Fibroblast of the conjunctiva (primary cell): ENCODE measurements at places on chromosomes 6 and 20.
A peak's percentile ranks its signal among the peaks of the same experiment; 100 is the strongest.

- peak; percentile 77 for DNase-seq
These were observed 48.0 kb downstream of the ARMC2 start for GRCh38 chr6:108896111-108896661.

DNA sequence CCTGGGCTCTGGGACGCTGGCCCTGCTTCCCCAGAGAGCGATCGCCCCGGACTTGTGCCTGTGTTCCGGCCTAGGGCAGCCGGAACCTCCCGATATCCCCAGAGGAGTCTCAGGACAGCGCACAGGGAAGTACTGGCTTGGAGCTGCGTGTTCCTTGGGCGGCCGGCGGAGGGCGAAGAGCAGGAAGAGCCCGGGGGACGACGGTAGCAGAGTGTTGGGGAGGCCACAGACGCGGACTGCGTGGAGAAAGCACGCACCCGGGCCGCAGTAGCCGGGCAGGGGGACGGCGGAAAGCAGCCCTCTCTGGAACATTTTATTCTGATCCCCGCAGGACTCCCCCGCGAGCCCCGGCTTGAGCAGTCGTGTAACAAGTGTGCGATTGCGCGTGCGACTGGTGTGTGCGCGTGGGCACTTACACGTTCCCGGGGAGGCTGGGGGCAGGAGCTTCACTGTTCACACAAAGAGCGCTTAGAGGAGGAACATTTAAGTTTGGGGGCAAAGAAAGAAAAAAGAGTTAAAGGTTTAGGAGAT is 36.1 kb downstream of the NCR2 start:
- DNase-seq, result no peak

GRCh38 chr6:40210628-40211056 is 276.4 kb upstream of the MOCS1 start:
- DNase-seq, result no peak

DNA sequence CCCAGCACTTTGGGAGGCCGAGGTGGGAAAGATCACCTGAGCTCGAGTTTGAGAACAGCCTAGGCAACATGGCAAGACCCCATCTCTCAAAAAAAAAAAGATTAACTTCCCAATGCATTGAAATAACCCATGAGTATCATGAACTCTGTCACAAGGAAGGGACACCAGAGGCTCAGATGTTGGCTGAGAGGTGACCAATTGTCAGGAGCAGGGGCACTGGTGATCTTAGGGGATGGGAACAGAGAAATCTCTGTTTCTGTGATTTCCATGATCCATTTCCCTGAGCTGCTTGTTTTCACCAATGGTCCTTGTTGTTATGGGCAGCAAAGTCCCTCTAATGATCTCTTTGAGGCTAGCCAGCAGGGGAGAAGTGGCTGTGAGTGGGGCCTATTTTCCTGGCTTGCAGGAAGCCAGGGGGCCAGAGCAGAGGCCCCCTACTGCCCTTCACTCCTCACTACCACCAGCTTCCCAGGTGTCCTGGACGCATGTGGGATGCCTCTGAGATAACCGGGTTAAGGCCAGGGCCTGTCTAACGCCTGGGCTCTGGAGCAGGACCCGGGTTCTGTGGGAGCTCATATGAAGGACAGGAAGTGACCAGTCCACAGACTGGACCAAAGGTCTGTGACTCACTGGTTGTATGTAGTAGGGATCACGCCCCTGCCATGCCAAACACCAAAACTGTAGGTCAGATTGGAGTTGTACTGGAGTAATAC is 54.4 kb downstream of the PCNA start:
- no peak for DNase-seq

- DNase-seq, result no peak
These were observed 291.5 kb upstream of the EYS start for GRCh38 chr6:65998544-65998943.

- no peak for DNase-seq
These were observed 360.8 kb downstream of the QKI start for GRCh38 chr6:163775313-163775712.

DNA sequence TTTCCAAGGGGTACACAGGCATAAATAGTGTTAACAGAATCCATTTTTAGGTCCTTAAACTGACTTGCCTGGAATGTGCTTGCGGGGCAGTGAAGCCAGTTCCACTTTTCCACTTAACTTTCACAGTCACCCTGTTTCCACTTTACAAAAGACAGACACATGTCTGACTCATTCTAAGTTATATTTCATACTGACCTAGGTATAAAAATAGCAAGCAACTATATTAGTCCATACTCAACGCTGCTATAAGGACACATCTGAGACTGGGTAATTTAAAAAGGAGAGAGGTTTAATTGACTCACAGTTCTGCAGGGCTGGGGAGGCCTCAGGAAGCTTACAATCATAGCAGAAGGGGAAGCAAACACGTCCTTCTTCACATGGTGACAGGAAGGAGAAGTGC is 88.2 kb downstream of the MTFR2 start:
- DNase-seq, result no peak

GRCh38 chr6:33375143-33375671 is 16.4 kb upstream of the KIFC1 start:
- DNase-seq, result peak; percentile 90
